HAP-1 (cell line): ENCODE measurements at places on chromosomes 6 and 20.

GRCh38 chr6:3916211-3916610, 67.0 kb downstream of the FAM50B start:
- no peak for DNase-seq

- no peak for DNase-seq
Measured at GRCh38 chr6:6851059-6851948, 256.5 kb upstream of the RREB1 start.

DNA sequence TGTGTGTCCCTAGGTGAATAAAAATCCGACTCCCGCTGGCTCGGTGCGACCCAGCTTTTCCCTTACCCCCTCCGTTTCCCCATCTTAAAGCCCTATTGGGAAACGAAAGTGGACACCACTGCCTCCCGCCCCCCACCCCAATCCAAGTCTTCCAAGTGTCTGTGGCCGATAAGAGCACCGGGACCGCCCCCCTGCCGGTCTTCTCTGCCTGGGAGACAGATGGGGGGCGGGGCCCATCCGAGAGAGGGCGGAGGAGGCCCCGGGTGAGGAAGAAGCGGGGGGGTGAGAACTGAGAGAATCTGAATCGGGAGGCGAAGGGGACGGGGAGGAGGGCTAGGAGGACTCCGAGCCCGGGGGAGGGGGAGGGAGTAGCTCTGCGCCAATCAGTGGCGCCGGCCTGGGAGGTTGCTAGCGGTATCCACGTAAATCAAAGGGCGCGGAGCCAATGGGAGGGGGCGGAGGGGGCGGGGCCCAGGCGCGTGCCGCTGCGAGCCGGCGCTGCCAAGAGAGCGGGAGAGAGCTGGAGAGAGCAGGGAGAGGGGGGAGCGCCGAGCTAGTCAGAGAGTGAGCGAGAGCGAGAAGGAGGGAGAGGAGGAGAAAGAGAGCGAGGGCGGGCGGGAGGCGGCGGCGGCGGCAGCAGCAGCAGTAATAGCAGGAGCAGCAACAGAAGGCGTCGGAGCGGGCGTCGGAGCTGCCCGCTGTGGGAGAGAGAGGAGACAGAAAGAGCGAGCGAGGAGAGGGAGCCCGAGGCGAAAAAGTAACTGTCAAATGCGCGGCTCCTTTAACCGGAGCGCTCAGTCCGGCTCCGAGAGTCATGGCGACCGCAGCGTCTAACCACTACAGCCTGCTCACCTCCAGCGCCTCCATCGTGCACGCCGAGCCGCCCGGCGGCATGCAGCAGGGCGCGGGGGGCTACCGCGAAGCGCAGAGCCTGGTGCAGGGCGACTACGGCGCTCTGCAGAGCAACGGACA, at the start of gene POU3F2:
TSS of gene POU3F2 (plus strand) at position 515 of the 972 bp plus-strand sequence. CDS start at position 815, 300 bp downstream.
- DNase-seq, result peak; percentile 99

DNA sequence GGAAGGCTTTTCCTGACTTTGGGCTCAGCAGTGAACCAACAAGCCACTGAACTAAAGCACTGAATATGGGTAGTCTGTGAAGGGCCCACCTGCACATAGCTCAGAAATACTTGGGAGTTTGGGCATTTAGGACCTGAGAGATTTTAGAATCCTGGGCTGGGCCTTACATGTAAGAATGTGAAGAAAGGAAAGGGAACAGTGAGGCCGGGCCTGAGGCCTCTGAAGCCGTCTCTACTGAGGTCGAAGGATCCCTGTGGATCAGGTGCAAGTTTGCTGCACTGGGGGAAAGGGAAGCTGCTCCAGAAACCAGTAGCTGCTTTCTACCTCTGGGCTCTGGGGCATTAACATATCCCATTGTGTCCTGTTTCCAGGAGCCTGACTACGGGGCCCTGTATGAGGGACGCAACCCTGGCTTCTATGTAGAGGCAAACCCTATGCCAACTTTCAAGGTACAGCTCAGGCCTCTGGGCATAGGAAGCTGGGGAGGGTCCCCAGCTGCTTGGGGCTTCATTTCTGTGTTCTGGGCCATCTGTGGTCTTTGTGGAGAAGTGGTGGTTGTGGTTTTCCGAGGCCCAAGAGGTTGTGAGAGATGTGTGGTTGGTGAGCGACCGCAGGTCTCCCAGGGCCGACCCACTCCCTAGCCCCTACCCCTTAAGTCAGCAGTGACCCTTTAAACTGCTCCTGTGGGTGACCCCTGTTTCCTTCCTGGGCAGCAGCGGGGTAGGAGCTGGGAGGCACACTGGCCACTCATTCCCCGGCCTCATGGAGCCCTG, 30.3 kb downstream of the PLCG1 start:
- no peak for DNase-seq

- DNase-seq, result no peak
Measured at GRCh38 chr6:30206799-30207618, 6.2 kb downstream of the TRIM26 start.

GRCh38 chr6:148943451-148943850, 196.6 kb downstream of the UST start:
- DNase-seq, result no peak

DNA sequence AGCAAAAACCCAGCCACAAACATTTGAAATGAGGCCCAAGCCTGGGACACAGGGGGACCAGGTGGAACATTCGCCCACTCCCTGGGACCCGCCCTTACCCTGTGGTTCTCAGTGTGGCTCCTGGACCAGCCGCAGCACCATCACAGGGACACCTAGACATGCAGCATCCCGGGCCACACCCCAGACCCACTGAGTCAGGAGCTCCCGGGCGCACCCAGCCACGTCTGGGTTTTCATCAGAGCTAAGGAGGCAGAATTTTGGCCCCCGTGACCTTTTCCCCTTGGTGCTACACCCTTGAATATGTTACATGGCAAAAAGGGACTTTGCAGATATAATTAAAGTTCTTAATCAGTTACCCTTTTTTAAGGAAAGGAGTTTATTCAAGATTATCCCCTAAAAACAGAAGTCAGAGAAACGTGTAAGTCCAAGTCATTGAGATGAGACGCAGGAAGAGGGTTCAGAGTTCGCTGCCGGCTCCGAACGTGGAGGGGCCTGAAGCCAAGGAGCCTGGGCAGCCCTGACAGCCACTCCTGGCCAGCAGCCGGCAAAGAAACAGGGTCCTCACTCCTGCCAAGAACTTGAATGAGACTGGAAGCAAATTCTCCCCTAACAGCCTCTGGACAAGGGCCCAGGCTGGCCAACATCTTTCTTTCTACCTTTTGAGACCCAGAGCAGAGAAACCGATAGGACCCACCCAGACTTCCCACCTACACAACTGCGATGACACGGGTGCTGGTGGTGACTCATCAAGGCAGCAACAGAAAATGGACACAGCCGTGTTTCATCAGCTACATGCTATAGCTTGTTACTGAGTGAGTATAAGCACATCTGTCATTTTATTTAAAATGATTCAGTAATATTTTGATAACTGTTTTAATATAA, 25.3 kb downstream of the BFSP1 start:
- no peak for DNase-seq

GRCh38 chr6:108660251-108660650, 99.5 kb downstream of the FOXO3 start:
- DNase-seq, result no peak

DNA sequence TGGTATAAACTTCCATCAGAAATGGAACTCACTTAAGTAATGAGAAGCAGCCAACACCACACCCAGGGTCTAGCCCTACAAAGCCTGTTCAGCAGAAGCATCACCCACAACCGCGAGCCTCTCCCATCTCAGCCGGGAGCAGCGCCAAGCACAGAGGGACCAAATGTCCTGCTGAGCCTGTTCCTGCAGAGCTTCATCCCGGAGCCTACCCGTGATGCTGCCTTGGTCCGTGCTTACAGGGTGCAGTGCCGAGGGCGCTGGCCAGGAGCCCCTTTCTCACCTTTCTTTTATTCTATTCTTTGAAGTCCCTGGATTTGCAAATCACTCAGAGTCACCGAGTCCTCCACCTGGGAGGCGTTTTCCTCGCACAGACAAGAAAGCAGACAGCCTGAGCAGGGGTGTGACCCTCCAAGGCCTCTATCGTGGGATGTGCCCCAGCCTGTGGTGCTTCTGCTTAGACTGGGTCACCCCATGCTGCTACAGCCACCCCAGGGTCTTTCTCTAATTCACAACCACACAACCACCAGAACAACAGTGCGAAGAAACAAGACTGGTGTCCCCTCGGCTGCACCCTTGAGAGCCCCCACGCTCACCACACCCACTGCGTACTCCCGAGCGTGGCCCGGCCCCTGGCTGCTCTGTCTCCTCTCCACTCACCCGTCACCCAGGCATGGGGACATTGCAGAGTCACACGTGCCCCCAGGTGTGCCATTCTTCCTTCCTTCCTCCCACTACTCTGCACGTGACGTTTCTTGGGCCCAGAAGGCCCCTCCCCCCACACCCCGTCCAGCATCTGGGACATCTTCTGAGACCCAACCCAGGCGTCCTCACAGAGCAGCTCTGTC, 92.2 kb upstream of the MPC1 start:
- DNase-seq, result no peak

DNA sequence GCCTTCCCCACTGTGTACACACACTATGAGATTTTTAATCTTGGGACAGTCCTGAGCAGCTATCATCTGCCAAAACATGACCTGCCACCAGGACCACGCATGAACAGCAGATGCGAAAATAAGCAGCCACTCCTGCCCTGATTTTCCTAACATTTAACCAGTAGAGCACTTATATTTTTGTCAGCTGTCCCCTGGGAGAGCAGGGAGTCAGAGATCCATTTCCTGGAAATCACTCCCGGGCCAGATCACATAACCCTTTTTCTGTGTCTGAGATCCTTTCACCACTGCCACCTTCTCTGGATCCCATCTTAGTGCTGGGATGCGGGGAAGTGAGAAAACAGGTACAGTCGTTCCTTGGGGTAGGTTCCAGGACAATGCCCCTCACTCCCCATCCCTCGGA, 5.7 kb downstream of the SDCBP2 start:
- DNase-seq, result no peak

- DNase-seq, result no peak
Measured at GRCh38 chr6:25377664-25378063, 98.5 kb downstream of the CARMIL1 start.

- DNase-seq, result no peak
Measured at GRCh38 chr20:59754551-59754950, 150.2 kb downstream of the PHACTR3 start.

GRCh38 chr6:129446272-129447197, 263.4 kb downstream of the ARHGAP18 start:
- DNase-seq, result no peak

DNA sequence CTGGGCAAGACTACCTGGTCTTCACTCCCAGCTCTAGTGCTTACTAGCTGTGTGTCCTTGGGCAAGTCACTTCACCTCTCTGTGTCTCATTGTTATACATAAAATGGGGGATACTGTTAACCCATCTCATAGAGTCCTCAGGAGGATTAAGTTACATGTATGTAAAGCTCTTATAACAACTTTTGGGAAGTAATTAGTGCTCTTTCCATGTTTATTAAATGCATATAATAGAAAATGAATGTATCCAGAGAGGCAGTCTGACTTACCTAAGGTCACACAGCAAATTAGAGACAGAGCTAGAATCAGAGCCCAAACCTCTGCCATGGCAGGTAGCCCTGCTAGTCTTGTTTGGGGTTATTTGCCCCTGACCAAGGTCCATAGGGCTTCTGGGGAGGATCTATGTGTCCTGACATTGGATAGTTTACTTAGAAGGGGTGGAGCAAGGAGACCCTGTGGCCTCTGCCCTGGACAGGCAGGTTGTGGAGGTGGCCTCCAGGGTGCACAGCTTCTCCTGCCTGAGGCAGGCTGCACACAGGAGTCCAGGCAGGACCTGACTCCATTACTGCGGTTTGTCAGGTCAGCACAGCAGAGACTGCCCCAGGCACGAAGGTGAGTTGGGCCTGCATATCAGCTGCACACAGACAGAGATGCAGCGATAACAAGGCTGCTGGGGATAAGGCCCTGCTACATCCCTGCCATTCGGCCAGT, 8.4 kb upstream of the MAPK13 start:
- DNase-seq, result no peak

DNA sequence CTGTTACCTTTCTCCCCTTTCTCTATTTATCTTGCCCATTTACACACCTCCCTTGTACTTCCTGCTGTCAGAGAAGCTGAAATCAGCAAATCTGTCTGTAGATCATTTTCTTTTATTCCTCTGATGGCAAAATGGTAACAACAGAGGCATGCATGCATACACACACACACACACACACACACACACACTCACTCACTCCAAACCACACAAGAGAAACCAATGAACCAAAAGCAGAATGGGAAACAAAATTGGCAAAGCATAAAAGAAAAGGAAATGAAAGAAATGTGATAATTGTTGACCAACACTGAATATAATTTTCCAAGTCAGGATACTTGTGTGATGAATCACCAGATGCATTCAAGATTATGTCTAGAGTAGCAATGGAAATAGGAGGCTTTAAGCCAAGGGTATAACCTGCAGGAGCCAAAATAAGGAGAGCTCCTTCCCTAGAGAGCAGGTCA, 172.4 kb downstream of the PLCB4 start:
- DNase-seq, result no peak

- DNase-seq, result no peak
Measured at GRCh38 chr6:102736941-102737368, 1343.4 kb downstream of the GRIK2 start.

DNA sequence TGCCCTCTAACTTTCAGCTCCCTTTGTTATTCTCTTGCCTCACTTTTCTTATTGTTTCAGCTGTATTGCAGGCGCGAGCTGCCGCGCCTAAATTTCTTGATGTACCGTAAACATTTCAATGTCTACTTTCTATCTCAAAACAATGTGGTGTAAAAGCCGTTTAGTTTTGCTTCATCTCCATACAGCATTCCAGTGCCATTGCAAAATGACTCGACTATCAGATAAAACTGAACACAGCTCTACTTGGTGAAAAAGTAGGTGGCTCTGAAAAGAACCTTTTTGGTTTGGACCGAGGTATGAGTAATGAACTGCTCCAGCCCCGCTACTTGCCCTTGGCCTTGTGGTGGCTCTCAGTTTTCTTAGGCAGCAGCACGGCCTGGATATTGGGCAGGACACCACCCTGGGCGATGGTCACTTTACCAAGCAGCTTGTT, 74.6 kb downstream of the OR2B2 start:
- DNase-seq, result no peak

DNA sequence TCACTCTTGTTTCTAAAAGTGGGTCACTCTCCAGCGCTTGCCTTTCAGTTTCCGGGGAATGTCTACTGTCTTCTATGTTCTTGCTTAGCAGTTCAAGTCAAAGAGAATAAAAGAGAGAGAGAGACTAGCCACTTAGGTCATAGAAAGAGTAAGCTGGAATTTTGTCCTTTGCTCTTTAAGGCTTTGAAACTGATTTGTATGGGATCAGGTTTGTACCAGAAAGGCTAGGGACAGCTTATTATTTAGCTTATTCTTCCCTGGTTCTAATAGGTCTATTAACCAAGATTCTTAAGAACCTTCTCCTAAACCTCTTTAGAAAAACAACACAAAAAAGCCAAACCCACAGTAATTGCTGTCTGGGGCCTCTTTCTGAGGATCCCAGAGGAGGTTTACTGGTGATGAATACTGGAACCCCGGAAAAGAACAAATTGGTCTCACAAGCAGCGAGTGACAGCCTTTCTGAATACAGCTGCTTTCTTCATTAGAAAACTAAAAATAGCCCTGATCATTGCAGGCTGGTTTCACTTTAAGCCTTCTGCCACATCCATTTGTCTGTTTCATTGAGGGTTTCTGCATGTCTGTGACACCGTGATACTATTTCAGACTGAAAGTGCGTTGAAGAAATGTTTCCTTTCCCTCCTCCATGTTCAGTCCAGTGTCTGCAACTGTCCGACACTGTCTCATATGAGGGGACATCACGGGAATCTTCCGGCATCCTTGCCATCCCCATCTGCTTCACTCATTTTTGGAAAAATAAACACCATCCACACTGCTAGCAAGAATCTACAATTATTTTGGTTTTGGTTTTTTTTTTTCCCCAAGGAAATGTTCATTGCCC, 75.1 kb upstream of the ATXN1 start:
- peak; percentile 52 for DNase-seq

GRCh38 chr6:7805850-7806214, 79.9 kb downstream of the BMP6 start:
- DNase-seq, result no peak

- DNase-seq, result no peak
Measured at GRCh38 chr6:139751179-139751578, 376.7 kb upstream of the CITED2 start.
